CD4-positive, alpha-beta T cell (primary cell): ENCODE measurements at places on chromosomes 6 and 20. TPM values are rescaled to one million over a fixed set of nuclear protein-coding genes. Genes with fewer than 3 reads are reported as not detected.

Gene TSBP1
- not detected for total RNA-seq

Gene TGM3
- not detected for total RNA-seq

Gene CLDN20
- not detected for total RNA-seq

Gene PKIB
- 1.1 TPM for total RNA-seq

Gene HLA-DQB2
- total RNA-seq, result 2.2 TPM

Gene FOXS1
- not detected for total RNA-seq

Gene DEFB118
- not detected for total RNA-seq

Gene MMP24
- not detected for total RNA-seq

Gene BHLHE23
- not detected for total RNA-seq

DNA sequence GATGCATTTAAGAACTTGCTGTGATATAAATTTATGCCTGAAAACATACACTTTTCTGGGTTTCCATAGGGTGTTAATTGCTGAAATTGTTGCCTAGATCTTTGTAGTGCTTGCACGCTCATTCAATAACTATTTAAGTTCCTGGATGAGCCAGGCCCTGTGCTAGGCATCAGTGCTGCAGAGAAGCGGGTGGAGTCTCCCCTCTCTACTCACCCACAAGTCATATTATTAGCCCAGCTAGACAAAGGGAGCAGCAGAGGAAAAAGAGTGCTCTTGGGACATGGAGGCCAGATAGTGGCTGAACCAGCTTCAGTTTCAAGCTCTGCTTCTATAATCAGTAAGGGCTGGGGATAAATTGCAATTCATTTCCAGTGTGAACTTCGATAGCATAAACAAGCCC, 329.1 kb downstream of the TFAP2B start:
- DNase-seq, result no peak

- no peak for DNase-seq
These were observed 125.1 kb upstream of the COL21A1 start for GRCh38 chr6:56372406-56372995.

- DNase-seq, result no peak
These were observed 94.5 kb upstream of the FOXP4 start for GRCh38 chr6:41451515-41452163.

GRCh38 chr6:20757761-20758160, 223.5 kb downstream of the CDKAL1 start:
- no peak for DNase-seq

DNA sequence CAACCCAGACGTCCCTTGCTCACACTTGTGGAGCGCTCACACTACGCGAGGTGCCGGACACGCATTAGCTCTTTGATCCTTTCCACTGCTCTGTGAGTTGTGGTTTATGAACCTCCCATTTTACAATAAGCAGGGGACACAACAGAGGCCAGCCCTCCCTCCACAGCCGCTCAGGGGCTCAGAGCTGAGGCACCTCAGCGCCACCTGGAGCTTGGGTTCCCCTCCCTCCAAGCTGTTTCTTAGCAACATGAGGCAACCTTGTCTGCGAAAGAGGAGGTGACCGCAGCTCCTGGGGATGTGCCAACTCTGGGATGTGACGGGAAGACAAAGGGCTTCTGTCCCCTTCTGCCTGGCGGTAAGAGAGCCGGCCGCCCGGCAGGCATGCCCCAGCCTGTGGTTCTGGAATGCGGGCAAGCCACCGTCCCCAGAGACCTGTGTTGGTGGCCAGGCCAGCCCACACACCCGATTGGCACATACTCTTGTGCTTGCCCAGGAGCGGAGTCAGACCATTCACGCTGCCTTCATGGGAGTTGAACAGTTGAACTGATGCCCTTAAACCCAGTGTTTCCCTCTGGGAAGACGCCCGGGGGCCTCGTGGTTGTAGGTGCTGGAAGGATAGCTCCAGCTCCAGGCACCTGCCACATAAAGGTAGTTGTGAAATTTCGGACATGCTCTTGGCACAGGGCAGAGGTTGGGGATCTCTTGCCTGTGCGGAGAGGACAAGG, 44.5 kb downstream of the RBM38 start:
- peak; percentile 20 for DNase-seq

- no peak for DNase-seq
These were observed 60.6 kb upstream of the NT5E start for GRCh38 chr6:85389151-85389797.

DNA sequence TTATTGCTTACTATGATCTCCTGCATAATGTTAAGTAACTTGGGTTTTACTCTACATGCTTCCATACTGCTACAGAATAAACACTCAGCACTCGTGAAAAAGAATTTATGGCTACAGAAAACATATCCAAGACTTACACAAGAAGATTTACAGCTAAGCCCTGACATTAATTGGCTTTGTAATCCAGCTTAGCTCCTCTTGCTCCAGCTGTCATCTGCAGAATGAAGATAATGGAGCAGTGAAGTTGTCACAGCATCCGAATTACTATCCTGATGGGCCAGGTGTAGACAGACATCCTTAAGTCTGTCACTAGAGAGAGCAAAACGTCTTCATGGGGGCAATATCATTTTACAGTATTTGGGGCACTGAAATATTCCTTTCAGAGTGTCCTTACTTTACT, 155.3 kb downstream of the PRKN start:
- no peak for DNase-seq

- DNase-seq, result no peak
These were observed 138.4 kb upstream of the SPACA1 start for GRCh38 chr6:87908978-87909811.

- DNase-seq, result no peak
These were observed 191.5 kb upstream of the RALGAPA2 start for GRCh38 chr20:20903773-20904500.

GRCh38 chr6:129279343-129280292, 396.7 kb downstream of the LAMA2 start:
- no peak for DNase-seq

- DNase-seq, result no peak
These were observed 37.1 kb upstream of the MDFI start for GRCh38 chr6:41601248-41601549.

DNA sequence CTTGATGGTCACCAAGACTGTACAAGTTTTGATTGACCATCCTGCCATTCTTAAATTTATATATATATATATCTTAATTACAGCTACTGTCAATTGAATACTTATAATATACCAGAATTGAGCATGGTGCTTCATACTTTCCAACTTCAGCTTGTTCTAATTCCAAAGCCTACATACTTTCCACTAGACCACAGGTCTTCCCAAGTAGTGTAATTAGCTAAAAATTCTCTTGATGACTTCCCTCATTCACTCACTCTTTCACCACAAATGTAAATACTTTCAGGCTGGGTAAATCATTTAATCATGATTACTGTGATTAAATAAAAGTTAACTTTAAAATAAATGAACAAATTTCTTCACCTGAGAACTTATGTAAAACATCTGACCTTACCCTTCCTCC, 3.4 kb downstream of the ASF1A start:
- DNase-seq, result no peak

DNA sequence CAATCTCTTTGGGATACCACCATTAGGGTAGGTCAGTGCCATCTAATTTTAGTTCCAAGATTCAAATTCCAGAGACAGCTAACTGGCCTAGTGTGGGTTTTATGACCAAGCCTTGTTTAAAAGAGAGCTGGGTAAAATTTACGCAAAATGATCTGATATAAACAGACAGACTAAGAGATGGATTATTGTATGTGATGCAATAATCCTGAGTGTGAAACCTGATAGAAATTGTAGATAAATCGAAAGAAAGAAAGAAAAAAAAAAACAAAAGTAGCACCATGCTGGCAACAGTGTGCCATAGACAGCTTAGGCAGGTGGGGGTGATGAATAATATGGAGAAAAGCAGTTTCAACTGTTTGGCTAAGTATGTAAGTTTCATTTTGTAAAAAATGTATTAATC, 2.9 kb downstream of the ZNF184 start:
- no peak for DNase-seq

DNA sequence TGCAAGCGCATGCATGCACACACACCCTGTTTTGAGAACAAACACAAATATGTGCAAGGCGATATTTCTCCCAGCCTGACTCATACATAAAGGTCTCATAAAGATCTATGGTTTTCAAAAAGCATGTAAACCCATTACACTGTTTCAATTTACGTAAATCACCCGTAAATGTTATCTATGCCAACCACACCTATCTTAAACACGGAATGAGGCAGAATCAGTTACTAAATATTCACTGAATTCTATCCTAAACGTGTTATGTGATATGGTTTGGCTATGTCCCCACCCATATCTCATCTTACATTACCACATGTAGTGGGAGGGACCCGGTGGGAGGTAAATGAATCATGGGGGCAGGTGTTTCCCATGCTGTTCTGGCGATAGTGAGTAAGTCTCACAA, 621.6 kb downstream of the KIF16B start:
- DNase-seq, result no peak

- DNase-seq, result peak; percentile 43
These were observed 74.4 kb upstream of the FOXC1 start for GRCh38 chr6:1535295-1535694.

- DNase-seq, result no peak
These were observed 250.1 kb downstream of the SYNE1 start for GRCh38 chr6:152387091-152387490.

GRCh38 chr6:1697688-1698351, 88.1 kb downstream of the FOXC1 start:
- no peak for DNase-seq

DNA sequence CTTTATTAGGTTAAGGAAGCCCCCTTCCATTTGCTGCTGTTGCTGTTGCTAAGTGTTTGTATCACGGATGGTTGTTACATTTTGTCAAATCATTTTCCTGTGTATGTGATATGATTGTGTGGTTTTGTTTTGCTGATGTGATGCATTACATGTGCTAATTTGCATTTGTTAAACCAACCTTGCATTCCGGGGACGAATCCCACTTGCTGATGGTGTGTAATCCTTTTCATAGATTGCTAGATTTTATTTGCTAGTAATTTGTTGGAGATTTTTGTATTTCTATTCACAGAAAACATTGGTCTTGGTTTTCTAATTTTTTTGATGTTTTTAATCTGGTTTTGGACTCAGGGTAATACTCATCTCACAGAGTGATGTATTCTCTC, 167.8 kb downstream of the WDR27 start:
- no peak for DNase-seq

GRCh38 chr20:9889270-9889981, 50.5 kb upstream of the PAK5 start:
- DNase-seq, result no peak

GRCh38 chr6:13113376-13113775, 215.0 kb downstream of the TBC1D7 start:
- no peak for DNase-seq
